PC-9 (cell line): ENCODE measurements at places on chromosomes 2 and 18. TPM values are rescaled to one million over a fixed set of nuclear protein-coding genes. Genes with fewer than 3 reads are reported as not detected.
A peak's percentile ranks its signal among the peaks of the same experiment; 100 is the strongest.

The SERPINB11 gene
- total RNA-seq = not detected in 2 replicates

The OSBPL6 gene
- total RNA-seq = 2.6 and 3.5 TPM in 2 replicates

The SERPINB12 gene
- not detected in 2 replicates for total RNA-seq

The GCG gene
- total RNA-seq = not detected in 2 replicates

The ACMSD gene
- total RNA-seq = not detected in 2 replicates

The NCKAP1 gene
- 274 and 308 TPM in 2 replicates for total RNA-seq

The IL18RAP gene
- total RNA-seq = not detected in 2 replicates

The ACTR2 gene
- 170 and 246 TPM in 2 replicates for total RNA-seq

DNA sequence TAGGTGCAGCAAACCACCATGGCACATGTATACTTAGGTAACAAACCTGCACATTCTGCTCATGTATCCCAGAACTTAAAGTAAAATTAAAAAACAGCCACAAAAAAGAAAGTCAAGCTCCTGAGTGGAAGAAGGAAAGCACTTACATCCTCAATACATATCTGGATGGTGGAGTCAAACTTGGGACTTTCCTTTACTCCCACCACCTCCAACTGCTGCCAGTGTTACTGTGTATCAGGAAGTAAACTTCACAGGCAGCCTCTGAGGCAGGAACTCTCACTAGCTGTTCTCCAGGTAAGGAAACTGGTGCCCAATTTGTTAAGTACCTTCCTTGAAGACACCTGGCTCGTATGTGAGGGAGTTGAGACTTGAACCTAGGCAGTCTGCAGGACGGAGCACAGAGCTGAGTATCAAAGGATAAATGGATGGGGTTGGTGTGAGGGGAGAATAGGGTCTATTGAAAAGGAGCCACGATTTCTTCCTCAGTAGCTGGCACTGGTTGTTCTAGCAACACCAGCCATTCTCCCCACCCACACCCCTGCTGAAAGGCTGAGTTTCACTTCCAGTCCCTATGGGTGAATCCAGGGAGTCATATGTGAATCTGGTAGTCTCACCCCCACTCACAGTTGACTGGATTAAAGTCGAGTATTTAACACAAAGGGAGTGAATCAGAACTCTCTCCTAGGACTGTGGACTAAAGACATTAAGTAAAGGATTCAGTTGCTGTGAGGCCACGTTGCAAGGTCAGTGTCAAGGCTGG lies 50.0 kb upstream of the GPR39 start:
- H3K27ac ChIP-seq = no peak overlapping the region
- DNase-seq = no peak
- no peaks in the 10 kb centered on the region for H3K36me3 ChIP-seq
- no peaks in the 10 kb centered on the region for H3K27me3 ChIP-seq

GRCh38 chr2:39118786-39119499 lies 1.9 kb downstream of the SOS1 start:
- no peaks in the 10 kb centered on the region for H3K36me3 ChIP-seq
- peak overlapping the region; percentile 37 for H3K27ac ChIP-seq
- H3K27me3 ChIP-seq = no peaks in the 10 kb centered on the region
- peak overlapping the region; percentile 81 for H3K4me3 ChIP-seq
- peaks cover 37% of the 10 kb centered on the region for H3K4me1 ChIP-seq

- H3K4me1 ChIP-seq = no peaks in the 10 kb centered on the region
- peaks cover 3% of the 10 kb centered on the region; the same call in 1 of the 2 replicates for H3K27me3 ChIP-seq
- no peak overlapping the region for H3K4me3 ChIP-seq
- DNase-seq = no peak
- H3K36me3 ChIP-seq = no peaks in the 10 kb centered on the region
- H3K27ac ChIP-seq = no peak overlapping the region
These were observed 420.3 kb downstream of the SOCS6 start for GRCh38 chr18:70709144-70709543.

DNA sequence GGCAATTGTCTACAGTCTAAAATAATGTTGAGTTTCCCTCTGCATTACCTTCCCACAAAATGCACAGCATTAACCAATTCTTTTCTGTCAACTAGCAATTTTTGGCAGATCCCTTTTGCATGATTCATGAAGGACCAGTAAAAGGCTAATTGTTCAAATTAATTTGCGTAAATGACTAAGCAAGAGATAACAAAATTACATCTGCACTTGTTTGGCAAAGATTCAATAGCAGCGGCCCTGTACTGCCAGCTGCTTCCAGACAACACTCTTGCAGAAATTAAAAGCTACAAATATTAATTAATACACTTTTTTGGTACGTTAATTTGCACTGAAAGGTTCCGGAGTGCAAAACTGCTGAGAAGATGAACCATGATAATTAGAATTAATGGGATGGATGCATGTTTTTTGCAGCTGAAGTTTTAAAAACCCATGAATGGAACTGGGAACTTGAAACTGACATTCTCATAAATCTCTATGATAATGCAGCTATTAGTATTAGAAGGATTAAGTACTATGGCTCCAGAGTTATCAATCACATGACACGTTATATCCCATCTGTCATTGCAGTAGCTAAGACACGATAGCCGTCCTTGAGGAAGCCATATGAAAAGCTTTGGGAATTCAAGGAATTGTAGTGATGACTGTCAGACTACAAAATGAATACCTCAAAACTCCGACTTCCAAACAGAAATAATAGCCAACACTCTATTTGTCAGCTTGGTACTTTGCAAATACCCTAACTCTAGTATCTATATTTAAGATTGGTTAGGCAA lies 1268.3 kb upstream of the ACVR2A start:
- H3K27ac ChIP-seq = no peak overlapping the region
- DNase-seq = no peak

GRCh38 chr18:41372046-41372665 lies 582.9 kb upstream of the PIK3C3 start:
- H3K4me3 ChIP-seq = no peak overlapping the region
- DNase-seq = no peak
- H3K4me1 ChIP-seq = no peaks in the 10 kb centered on the region

- H3K27me3 ChIP-seq = no peaks in the 10 kb centered on the region
- no peaks in the 10 kb centered on the region for H3K36me3 ChIP-seq
- no peak for DNase-seq
- no peak overlapping the region for H3K27ac ChIP-seq
- H3K4me3 ChIP-seq = no peak overlapping the region
These were observed 174.7 kb downstream of the DNER start for GRCh38 chr2:229539628-229540027.

DNA sequence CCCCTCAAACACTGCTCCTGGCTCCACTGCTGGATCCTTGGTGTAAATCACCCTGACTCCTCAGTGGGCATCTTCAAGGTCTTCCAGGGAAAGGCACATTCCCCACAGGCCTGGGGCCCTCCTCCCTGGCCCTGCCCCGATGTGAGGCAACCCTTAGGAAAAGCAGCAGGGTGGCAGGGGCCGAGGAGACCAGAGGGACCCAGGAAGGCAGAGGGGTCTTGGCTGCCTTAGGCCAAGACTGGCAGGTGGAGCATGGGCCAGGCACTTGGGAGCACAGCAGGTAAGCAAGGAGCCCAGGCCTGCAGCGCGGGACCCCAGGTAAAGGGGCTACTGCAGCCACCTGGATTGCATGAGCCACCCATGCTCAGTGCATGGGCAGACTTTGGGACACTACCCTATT lies 96.9 kb downstream of the GYPC start:
- H3K4me1 ChIP-seq = no peaks in the 10 kb centered on the region
- H3K4me3 ChIP-seq = no peak overlapping the region
- no peaks in the 10 kb centered on the region for H3K36me3 ChIP-seq
- no peak for DNase-seq
- H3K27me3 ChIP-seq = peaks cover 46% of the 10 kb centered on the region

- H3K4me1 ChIP-seq = no peaks in the 10 kb centered on the region
- no peak overlapping the region for H3K27ac ChIP-seq
These were observed 173.1 kb downstream of the SEPTIN10 start for GRCh38 chr2:109440499-109441156.

- H3K4me1 ChIP-seq = no peaks in the 10 kb centered on the region
- no peaks in the 10 kb centered on the region for H3K27me3 ChIP-seq
- H3K4me3 ChIP-seq = no peak overlapping the region
- no peaks in the 10 kb centered on the region for H3K36me3 ChIP-seq
- no peak for DNase-seq
These were observed 143.1 kb upstream of the FBXO11 start for GRCh38 chr2:48049371-48049770.

DNA sequence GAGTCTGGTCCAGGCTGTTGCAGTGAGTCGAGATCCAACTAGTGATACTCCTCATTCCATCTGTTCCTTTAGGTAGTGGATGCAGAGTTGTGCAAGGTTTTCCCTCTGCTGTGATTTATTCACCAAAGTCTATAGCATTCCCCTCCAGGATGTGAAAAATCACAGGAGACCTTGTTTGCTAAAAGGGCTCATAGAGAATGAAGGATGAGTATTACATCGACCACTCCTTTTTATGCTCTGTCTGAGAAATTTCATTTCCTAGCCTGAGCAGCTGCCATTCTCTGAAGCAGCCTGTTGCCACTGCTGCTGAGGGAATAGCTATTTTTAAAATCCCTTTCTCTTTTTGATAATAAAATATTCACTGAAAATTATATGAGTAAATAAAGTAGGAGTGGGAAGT lies 134.1 kb upstream of the LRRTM1 start:
- H3K27ac ChIP-seq = no peak overlapping the region
- H3K36me3 ChIP-seq = no peaks in the 10 kb centered on the region
- peaks cover 18% of the 10 kb centered on the region for H3K27me3 ChIP-seq
- no peaks in the 10 kb centered on the region for H3K4me1 ChIP-seq

- H3K27ac ChIP-seq = no peak overlapping the region
- DNase-seq = no peak
- no peaks in the 10 kb centered on the region for H3K4me1 ChIP-seq
- H3K4me3 ChIP-seq = no peak overlapping the region
- H3K36me3 ChIP-seq = no peaks in the 10 kb centered on the region
- H3K27me3 ChIP-seq = peaks cover 60% of the 10 kb centered on the region
These were observed 504.9 kb downstream of the GALR1 start for GRCh38 chr18:77754475-77755044.

DNA sequence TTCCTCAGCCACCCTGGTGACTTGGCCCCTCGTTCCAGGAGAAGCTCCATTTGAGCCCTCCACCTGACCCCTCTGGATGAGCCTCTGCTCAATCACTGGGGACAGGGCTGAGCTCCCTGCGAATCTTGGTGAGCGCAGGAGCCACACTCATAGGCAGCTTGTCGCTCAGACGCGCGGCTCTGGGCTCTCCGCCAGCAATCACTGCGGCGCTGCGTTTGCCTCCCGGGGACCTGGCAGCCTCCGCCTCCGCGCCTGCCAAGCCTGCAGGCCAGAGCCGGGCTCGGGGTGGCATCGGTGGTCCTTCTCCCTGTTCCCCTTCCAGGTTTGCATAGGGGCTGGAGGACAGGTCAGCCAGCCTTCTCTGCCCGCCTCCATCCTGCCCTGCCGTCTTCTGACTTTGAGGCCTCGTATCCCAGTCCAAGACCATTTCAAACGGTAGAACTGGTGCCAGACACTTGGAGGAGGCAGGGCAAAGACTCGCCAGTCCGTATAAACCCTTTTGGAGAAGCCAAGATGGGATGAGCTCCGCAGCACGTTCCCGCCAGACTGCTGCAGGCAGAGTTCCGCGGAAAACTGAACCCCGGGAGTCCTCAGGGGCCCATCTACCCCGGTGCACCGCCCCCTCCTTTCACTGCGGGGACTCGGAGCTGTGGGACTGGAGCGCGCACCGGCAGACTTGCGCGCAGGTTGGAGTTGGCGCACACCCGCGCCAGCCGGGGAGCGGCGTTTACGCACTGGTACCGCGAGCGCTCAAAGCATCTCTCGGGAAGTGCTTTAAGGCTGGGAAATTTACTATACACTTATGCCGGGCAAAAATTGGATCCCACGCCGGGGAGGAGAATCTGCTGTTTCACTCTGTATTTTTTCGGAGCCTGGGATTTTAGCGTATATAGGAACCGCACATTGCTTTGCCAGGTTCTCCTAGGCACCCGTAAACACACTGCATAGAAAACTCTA lies 1.1 kb upstream of the TACR1 start:
- H3K4me1 ChIP-seq = peaks cover 6% of the 10 kb centered on the region
- peaks cover 34% of the 10 kb centered on the region; the same call in 1 of the 2 replicates for H3K27me3 ChIP-seq
- no peaks in the 10 kb centered on the region for H3K36me3 ChIP-seq
- no peak overlapping the region for H3K27ac ChIP-seq
- DNase-seq = peak; percentile 59
- peak overlapping the region; percentile 72 for H3K4me3 ChIP-seq

DNA sequence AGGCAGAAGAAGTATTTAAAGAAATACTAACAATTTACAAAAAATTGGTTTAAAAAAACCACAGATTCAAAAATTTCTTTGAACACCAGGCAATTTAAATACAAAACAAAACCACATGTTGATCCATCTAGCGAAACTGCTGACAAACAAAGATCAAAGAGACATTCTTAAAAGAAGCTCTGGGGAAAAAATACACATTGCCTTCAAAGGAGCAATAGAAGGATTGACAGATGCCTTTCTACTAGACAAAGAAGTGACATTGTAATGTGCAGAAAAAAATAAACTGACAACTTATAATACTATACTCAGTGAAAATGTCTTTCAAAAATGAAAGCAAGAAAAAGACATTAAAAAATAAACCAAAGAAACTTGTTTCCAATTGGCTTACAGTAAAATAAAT lies 12.6 kb upstream of the EIF2AK3 start:
- peaks cover 33% of the 10 kb centered on the region for H3K4me1 ChIP-seq
- no peaks in the 10 kb centered on the region for H3K36me3 ChIP-seq
- no peak overlapping the region for H3K27ac ChIP-seq
- no peak for DNase-seq
- no peak overlapping the region for H3K4me3 ChIP-seq
- H3K27me3 ChIP-seq = no peaks in the 10 kb centered on the region

GRCh38 chr18:48186131-48186766 lies 222.9 kb downstream of the ZBTB7C start:
- H3K27me3 ChIP-seq = peaks cover 18% of the 10 kb centered on the region; the same call in 1 of the 2 replicates
- H3K4me3 ChIP-seq = no peak overlapping the region
- peaks cover 4% of the 10 kb centered on the region; the same call in 1 of the 2 replicates for H3K4me1 ChIP-seq
- no peak overlapping the region for H3K27ac ChIP-seq
- no peaks in the 10 kb centered on the region for H3K36me3 ChIP-seq

DNA sequence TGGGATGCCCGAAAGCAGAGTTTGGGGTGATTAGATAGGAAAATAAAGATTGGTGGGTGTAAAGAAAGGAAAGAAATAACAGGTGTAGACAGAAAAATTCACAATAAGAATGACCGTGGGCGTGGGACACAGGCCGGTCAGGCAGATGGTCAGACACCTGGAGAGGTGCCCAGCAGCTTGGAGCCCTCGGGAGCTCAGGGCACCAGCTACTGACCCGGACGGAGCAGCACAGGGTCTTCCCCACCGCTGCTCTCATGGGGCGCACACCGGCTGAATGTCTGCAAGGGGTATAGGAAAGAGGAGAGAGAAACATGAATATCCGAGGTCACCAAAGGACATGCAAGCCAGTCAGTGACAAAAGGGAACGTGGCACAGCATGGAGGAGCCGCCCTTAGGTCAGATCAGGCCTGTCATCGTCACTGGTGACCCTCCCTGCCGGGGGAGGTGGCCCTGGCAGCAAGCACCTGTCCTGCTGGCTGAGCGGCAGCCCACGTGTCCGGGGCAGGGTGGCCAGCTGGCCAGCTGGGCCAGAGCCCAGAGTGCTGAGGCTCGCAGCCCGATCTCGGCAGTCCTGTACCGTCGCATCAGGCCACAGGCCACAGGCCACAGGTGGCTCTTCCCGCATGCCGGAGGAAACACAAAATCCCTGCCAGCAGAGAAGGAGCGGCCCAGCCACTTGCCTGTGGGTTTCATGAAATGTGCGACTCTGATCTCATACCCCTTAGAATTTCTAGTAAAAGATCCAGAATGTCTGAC lies 112.0 kb upstream of the NDUFV2 start:
- no peak overlapping the region for H3K4me3 ChIP-seq
- H3K27ac ChIP-seq = no peak overlapping the region
- DNase-seq = no peak
- no peaks in the 10 kb centered on the region; the same call in 1 of the 2 replicates for H3K4me1 ChIP-seq

- H3K36me3 ChIP-seq = no peaks in the 10 kb centered on the region
- no peak overlapping the region for H3K4me3 ChIP-seq
- DNase-seq = no peak
- H3K4me1 ChIP-seq = peaks cover 9% of the 10 kb centered on the region; the same call in 1 of the 2 replicates
- peak overlapping the region; percentile 32 for H3K27ac ChIP-seq
These were observed 206.8 kb upstream of the TNP1 start for GRCh38 chr2:217066510-217067270.
